Hindlimb muscle (tissue), 1 donor: ENCODE measurements at places on chromosomes 5 and 9. TPM values are rescaled to one million over a fixed set of nuclear protein-coding genes. Genes with fewer than 3 reads are reported as not detected.

DNA sequence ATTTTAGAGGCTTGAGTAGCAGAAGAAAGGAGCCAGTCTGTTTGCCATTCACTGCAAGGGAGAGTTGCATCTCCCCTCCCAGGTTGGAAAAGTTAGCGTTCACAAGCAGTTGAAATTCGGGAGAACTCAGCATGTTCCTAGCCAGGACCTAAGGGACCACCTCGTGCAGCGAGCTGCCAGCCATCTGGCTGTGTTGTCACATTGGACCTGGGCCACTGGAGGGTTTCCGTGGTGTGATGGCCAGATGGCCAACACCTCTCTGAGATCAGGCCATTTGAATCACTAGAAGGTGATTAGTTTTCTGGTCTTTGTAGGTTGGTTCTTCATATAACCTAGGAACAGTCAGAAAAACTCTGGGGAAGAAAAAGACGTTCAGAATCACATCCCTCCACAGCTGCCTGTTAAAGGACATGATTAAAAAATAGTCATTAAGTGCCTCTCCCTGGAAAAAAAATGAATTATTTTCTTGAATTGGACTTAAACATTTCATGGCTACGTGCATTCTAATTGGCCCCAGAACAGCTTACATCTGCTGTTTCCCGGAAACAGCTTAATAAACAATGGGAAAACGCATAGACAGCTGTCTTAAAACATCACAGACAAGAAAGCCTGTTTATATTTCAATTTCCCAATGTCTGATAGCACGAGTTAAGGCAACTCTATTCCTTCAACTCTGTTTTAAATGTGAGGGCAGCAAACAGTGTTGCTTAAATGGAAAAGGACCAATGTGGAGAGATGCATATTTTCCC, 303.9 kb downstream of the TENT4A start:
- DNase-seq: no peak

DNA sequence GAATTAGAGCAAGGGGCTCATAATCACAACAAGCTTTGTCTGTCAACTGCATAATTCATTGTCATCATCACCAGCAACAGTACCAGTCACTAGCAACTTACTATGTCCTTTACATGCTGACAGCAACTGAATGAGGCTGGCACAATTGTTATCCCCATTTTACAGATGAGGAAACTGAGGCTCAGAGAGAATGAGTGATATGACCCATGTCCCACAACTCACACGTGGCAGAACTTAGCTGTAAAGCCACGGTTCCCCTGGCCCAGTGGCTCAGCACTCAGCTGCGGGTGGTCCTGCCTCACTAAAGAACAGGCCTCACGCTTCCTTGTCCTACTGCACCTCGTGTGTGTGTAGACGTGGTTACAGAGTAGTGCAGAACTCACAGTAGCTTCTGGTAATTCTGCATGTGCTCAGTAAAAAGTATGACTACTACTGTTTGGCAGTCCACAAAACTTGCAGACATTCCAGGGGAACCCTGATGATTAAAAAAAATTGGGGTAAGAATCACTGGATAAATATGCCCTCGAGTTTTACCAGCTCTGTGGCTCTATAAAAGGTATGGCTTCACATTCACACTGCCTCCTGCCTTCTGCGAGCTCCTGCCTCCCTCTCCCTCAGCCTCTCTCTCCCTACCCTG, 30.2 kb downstream of the AFAP1L1 start:
- no peak for DNase-seq

DNA sequence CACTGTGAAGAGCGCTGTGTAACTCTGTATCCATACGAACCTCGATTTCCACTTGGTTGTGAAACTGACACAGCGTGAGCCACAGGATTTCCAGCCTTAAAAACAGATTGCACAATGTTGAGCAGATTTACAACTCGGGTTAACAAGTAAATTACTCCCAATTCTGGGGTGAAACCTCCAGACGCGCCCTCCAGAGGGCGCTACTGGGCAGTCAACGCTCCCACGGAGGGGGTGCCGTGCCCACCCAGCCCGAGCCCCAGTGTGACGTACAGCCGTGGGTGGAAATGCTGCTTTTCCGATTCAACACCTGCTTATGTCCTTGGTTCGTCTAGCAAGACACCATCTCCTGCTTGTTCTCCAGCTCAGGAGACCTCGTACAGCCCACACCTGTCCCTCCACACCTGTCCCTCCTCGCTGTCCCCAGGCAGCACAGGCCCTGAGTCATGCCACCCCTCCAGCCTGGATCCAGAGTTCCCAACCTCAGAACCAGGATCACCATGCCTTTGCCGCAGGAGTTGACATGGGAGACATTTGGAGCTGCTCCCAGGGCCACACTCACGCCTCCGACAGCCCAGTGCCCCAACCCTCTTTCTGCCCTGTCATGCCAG, 34.4 kb upstream of the SLC6A3 start:
- no peak for DNase-seq

DNA sequence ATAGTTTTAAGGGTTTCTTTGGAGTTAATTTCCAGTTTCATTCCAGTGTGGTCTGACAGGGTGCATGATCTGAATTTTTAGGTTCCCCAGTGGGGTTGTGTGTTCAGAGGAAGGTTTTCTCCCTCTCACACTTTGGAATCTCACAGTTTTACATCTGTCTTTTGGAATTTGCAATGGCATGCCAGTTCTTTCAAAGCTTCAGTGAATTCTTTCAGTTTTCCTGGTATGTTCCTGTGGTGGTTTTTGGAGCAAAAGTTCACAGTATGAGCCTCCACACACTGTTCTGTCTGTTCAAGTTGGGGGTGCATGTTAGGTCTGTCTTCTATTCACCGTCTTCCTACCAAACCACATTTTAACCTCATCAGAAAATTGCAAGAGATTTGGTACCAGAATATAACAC, 624.2 kb downstream of the KCTD16 start:
- no peak for DNase-seq

DNA sequence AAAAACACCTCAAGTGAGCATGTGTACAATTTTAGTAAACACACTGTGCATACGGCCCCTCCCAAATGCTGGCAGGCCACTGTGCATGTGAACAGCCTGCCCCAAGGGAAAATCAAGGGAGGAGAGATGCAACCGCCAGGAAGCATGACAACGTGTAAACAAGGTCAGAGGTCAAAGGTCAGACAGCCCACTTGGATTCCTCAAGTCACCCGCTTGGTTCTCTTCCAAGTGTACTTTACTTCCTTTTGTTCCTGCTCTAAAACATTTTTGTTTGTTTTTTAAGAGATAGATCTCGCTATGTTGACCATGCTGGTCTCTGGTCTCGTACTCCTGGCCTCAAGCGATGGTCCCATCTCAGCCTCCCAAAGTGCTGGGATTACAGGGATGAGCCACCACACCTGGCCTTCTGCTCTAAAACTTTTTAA, 126.7 kb upstream of the SHB start:
- no peak for DNase-seq

DNA sequence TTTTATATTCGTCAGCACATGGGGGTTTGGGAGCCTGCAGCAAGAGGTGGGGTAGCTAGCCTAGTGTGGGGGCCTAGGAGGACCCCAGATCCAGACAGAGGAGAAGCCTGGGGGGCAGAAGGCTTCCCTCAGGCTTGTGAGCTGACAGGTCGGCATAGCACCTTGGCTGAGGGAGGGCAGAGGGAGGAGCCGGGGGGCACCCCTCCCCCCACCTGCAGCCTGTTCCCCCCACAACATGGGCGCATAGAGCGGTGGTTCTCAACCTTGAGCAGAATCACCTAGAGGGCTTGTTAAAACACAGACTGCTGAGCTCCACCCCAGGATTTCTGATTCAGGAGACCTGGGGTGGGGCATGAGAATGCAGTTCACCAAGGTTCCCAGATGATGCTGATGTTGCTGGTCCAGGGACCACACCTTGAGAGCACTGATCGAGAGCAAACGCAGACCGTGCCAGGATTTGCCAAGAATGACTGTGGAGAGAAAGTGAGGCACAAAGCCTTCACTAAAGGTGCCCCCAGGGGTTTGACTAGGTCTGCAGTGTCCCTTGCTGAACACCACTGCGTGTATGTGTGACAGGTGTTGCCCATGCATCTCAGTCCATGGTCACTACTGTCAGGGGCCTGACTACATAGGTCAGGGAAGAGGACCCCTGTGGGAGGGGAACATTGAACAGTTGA, 163.3 kb downstream of the MACROH2A1 start:
- no peak for DNase-seq

DNA sequence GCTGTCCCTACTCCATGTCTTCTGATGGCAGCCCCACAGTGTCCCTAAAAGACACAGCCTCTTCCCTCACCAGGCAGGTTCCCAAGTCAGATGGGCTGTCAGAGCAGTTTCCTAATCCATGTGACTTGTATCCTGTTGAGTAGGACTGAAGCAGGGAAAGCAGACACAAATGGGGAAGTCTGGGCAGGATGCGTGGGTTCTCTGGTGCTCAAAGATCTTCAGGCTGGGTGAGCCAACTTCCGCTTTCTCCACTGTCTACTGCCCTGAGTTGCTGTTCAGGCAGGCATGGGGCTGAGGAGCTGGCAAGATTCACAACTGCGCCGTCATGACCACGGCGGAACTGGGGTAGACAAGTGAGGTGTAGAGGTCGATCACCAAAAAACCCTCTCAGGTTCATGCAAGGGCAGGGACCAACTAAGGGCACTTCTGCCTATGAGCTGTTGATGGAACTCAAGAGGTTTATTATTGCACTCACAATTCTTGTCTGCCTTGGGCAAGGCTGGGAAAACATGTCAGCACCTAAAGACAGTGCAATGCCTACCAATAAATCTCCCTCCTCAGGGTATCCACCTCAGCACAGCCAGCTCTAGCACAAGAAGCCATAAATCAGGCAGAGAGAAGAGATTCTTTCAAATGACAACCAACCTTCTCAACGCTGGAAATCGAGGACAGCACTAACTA, 83.4 kb downstream of the RAPGEF1 start:
- no peak for DNase-seq

DNA sequence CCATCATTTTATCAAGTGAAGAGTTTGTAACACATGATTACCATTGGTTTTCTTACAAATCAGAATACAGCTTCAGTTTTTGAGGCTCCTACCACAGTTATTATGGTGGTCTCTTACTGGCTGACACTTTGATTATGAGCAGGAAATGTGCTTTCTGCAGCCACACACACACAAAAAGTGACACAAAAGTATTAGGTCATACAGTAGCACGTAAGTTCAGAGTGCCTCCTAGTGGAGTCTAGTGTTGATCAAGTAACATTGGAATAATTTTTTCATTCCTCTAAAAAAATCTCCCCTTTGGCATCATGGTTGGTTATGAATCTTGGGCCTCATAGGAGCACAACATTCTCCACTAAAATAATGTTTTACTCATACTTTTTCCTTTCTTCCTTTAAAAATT, 37.6 kb downstream of the PAM start:
- DNase-seq: no peak

- no peak for DNase-seq
Observed at GRCh38 chr5:16879191-16879590, 56.9 kb downstream of the MYO10 start.

DNA sequence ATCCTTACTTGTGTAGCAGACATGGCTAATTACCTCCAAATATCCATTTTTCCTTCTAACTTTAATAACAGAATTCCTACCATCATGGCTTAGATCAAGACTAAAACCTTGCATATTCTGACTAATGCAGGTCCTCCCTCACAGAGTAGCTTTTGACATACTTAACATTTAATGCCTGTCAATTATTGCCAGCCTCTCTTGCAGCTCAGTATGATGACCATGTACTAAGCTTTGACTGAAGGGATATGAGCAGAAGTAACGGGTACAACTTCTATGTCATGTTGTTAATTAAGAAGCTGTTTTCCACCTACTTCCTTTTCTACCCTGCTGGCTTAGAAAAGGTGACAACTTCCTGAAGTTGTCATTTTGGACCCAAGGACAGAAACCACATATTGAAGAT, 533.4 kb downstream of the PSAT1 start:
- no peak for DNase-seq

GRCh38 chr9:131318231-131319085, 28.9 kb downstream of the PLPP7 start:
- DNase-seq: no peak

DNA sequence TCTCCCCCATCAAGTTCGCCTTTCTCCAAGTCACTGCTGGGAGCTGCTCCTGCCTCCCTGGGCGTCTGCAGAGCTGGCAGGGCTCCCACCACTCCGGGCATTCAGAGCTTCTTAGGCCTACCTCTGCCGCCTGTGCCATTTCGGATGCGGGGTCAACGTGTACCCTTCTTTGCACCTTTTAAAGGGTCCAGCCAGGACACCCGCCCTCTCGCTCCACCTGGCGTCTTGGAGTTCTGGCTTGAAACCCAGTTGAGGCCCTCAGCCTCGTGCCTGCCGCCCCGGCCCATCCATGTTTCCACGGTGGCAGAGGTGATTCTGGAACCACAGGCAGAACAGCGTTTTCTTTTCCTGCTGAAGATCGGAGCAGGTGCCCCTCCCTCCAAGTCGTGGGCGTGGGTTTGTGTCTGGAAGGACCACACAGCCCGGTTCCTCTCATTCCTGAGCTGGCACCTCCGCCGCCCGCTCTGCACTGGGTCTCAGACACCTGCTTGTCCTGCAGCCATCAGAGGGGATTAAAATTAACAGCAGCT, 32.9 kb downstream of the NDUFS6 start:
- DNase-seq: no peak

DNA sequence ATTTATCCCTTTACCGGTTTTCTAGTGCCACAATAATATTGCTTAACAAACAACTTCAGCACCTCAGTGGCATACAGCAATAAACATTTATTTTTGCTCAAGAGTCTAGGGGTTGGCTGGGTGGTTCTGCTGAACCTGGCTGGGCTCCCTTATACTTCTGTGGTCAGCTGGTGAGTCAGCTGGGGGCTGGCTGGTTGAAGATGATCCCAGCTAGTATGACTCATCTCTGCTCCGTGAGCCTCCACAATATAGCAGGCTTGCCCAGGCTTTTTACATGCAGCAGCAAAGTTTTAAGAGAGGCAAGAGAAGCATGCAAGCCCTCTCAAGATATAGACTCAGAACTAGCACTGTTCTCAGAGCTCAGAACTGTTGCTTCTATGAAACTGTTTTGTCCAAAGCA, 523.5 kb upstream of the CLINT1 start:
- peak; percentile 66 for DNase-seq

GRCh38 chr5:74251141-74252035, 389.1 kb downstream of the ENC1 start:
- DNase-seq: peak; percentile 47

GRCh38 chr5:68657055-68657961, 436.5 kb upstream of the SLC30A5 start:
- no peak for DNase-seq

GRCh38 chr5:123429993-123430392, 6.8 kb upstream of the CEP120 start:
- DNase-seq: no peak

GRCh38 chr9:6126377-6126776, 89.2 kb upstream of the IL33 start:
- DNase-seq: no peak

DNA sequence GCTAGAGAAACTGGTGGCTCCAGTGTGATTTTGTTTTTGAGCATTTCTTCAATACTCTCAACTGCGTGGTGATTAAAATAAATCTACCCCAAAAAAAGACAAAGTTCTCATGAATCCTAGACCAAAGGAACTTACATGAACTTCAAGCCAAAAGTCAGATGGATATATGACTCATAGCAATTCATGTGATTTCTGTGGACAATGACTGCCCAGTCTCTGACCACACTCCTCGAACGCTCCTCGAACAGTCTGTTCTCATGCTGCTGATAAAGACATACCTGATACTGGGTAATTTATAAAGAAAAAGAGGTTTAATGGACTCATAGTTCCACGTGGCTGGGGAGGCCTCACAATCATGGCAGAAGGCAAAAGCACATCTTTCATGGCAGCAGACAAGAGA, 46.4 kb upstream of the CEP78 start:
- DNase-seq: no peak

- no peak for DNase-seq
Observed at GRCh38 chr9:8382777-8383527, 583.4 kb upstream of the DMAC1 start.

The IFNA13 gene
- not detected for polyA plus RNA-seq

The TEX48 gene
- not detected for polyA plus RNA-seq

The XPA gene
- 21.0 TPM for polyA plus RNA-seq

The ZNF658 gene
- 2.6 TPM for polyA plus RNA-seq

The MARCHF11 gene
- polyA plus RNA-seq: not detected
